Spleen (tissue), 13 donors: ENCODE measurements at places on chromosomes 16 and 17. TPM values are rescaled to one million over a fixed set of nuclear protein-coding genes. Genes with fewer than 3 reads are reported as not detected.
A peak's percentile ranks its signal among the peaks of the same experiment; 100 is the strongest.

Gene PGAP3
- total RNA-seq: 21.8 TPM

Gene LRRC37A
- 8.2 TPM for total RNA-seq

Gene CHRNB1
- 11.4 TPM for total RNA-seq

Gene ZSCAN10
- total RNA-seq: not detected

Gene FDXR
- 47.2 TPM for total RNA-seq

Gene ANTKMT
- 31.6 TPM for total RNA-seq

Gene ARL4D
- total RNA-seq: 18.6 TPM

Gene DDX52
- 28.1 TPM for total RNA-seq

Gene SLC2A4
- 0.51 TPM for total RNA-seq

Gene NUTF2
- total RNA-seq: 38.8 TPM

Gene RDM1
- total RNA-seq: not detected

Gene ALOX15B
- total RNA-seq: 0.13 TPM

Gene CLDN7
- 6.6 TPM for total RNA-seq

Gene RCVRN
- 1.4 TPM for total RNA-seq

Gene KRT33B
- not detected for total RNA-seq

Gene CES5A
- not detected for total RNA-seq

Gene BCO1
- total RNA-seq: not detected

DNA sequence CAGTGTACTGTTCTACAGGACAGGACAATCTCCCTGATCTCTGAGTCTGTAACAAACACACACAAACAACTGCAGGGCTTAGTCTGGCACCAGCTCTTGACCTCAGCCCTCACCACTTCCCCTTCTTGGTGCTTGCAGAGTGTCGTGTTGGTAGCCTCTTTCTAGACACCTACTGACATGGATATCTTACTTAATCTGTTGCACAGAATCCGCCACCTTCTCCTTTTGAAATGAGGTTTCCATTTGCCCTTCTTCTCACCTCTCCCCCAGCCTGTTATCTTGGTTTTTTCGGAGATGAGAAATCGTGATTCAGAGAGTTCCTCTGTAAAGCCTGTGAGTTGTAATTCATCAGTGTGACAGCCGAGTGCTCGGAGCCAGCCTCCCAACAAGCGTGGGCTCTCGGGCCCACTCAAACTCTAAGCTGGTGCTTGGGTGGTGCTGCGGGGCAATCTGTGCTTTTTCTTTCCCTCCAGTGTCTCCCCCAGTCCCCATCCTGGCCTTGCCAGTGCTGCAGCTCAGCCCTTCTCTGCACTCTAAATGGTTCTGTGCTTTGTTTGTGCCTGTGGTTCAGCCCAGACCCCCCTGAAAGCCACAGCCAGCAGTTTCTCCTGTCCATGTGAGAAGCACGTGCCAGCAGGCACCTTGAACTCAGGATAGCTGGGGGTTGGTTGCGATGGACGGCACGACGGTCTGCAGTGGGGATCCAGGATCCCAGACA is 28.1 kb downstream of the KIAA0513 start:
- DNase-seq: peak; percentile 92

DNA sequence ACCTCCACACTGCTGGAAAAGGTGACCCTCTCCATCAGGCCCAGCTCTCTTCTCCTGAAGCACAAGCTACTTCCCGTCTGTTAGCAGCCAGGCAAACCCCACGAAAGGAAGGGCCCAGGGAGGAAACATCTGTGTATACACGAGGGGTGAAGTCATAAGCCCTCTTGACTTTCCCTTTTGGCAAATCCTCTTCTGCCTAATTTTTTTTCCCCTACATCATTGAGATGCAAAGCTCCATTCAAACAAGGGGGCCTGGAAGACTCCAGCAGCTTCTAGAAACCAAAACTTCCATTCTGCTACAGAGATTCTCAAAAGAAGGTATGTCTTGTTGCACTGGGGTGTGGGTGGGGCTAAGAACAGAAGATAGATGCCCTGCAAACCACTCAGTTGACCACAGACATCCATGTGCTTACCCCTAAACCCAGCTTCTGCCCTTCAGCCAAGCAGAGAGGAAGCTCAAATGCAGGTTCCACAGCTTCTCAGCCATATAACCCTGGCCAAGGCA is 145.6 kb upstream of the RCVRN start:
- no peak for DNase-seq

GRCh38 chr17:32307658-32308057 is 34.3 kb downstream of the C17orf75 start:
- no peak for DNase-seq

- DNase-seq: no peak
Observed at GRCh38 chr16:15880434-15881308, 7.7 kb downstream of the CEP20 start.

DNA sequence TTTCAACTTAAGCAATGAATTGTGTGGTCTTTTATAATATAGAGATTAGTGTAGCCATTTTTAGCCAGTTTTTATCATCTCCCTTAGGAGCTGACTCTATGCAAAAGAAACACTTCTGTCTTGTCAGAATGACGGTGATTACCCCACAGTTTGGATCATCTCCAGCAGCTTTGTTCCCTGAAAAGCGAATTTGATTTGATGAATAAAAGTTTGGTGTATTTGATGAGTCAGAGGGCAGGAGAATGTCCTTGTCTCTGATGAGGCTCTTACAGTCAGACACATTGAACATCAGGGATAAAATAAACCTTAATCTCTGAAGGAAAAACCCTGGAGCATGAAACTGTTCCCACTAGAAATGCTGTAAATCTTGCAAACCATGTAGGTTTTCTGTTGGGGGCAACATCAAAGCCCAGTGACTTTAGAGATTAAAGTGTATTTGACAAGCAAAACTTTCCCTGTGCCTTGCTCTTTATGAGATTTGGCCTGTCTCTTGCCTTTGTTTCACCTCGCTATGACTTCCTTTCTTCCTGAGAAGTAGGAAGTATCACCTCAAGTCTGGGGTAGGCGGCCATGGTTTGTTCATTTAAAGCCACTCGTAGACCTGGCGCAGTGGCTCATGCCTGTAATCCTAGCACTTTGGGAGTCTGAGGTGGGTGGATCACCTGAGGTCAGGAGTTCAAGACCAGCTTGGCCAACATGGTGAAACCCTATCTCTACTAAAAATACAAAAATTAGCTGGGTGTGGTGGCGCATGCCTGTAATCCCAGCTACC is 209.3 kb downstream of the FTO start:
- DNase-seq: no peak

GRCh38 chr17:79595471-79595870 is 15.4 kb downstream of the RBFOX3 start:
- DNase-seq: no peak

GRCh38 chr17:45143767-45144198 is 4.5 kb upstream of the HEXIM1 start:
- peak; percentile 91 for DNase-seq

- peak; percentile 22 for DNase-seq
Observed at GRCh38 chr17:45752246-45752645, 31.9 kb upstream of the CRHR1 start.

DNA sequence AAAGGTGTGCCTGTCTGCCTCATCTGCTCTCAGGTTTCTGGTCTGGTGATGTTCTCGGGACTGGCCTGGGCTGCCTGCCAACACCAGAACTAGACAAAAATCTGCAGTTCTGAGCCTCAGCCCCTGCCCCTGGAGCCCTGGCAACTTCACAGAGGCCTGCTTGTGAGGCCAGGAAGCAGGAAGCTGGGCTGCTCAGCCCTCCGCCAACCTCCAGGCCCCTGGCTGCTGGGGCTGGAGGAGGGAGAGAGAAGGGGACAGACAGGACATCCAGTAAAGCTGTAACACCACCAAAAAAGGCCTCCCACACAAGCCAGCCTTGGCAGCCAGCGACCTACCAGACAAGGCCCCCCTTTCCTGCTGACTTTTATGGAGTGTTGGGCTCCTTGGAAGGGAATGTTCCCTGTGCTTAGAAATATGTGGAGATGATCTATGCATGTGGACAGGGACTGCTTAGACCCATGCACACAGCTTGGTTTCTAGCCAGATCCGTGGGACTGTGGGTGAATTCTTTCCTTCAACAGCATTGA is 157.6 kb downstream of the XYLT1 start:
- no peak for DNase-seq

- DNase-seq: peak; percentile 27
Observed at GRCh38 chr17:19397556-19398041, 10.6 kb upstream of the MFAP4 start.

DNA sequence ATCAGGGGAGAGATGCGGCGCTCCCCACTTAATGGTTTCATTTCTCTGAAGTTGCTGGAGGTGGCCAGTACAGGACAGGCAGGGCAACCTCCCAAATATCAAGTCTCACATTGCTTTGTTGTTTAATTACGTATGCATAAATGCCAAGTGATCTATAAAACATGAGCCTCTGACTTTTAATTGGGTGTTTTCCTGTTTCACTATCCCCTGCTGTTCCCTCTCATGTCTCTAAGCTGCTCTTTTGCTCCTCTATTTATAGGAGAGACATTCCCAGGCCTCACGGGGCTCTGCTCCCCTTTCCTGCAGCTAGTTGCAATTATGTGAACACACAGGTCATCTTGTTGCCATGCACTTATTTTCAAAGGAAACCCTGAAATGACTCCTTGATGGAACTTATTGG is 1173.5 kb upstream of the GOT2 start:
- DNase-seq: no peak

DNA sequence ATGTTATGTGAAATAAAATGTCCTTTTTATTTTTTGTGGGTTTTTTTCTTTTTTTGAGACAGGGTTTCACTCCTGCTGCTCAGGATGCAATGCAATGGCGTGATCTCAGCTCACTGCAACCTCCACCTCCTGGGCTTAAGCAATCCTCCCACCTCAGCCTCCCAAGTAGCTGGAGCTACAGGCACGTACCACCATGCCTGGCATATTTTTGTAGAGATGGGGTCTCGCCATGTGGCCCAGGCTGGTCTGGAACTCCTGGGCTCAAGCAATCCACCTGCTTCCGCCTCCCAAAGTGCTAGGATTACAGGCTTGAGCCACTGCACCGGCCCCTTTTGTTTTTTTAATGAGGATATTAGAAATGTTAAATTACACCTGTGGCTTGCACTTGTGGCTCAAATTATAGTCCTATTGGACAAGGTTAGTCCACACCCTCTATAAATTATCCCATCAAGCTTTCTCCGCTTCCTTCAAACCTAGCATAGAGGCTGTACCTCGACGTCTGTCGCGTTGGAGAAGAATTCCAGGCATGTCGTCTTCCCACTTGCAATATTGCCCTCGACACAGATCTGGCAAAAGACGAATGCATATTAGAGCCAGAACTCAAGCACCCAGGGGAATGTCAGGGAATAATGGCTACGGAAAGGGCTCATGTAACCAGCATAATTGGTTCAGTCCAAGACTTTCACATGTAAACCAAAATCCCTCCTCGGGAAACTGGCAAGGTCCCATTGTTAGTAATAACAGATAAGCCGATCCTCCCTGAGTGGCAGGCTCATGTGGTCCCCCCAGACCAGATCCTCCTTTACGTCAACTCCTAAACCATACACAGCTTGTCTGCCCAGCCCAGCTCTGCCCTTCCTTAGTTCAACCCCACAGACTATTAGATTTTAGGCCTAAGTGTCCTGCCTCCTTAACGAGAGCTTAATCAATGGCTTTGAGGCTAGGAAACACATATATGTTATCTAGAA is 8.2 kb downstream of the TK2 start:
- no peak for DNase-seq

DNA sequence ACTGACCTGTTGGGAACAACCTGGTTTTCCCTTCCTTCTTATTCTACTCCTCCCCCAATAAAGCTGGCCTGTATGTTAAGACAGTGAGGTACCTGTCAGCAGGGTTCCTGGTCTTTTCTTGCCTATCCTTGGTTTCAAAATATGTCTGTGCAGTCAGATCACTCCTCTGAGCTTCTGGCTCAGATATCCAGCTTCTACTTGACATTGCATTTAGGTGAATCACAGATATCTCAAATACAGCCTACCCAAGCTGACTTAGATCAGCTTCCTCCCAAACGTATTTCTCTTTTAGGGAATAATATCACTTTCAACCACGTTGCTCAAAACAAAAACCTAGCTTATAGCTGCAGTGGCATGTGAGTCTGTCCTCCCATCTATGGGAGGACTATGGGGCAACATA is 48.7 kb downstream of the TEX14 start:
- no peak for DNase-seq

GRCh38 chr16:1102333-1102700 is 6.3 kb upstream of the C1QTNF8 start:
- no peak for DNase-seq

GRCh38 chr16:67653789-67654402 is 6.2 kb downstream of the ACD start:
- no peak for DNase-seq
